ENCODE measurements at places on chromosomes 13 and 19. TPM values are rescaled to one million over a fixed set of nuclear protein-coding genes. Genes with fewer than 3 reads are reported as not detected.

- DNase-seq = no peak
- no peaks in the 10 kb centered on the region for H3K36me3 ChIP-seq
- no peak overlapping the region for H3K27ac ChIP-seq
- H3K27me3 ChIP-seq = no peaks in the 10 kb centered on the region
Measured at GRCh38 chr19:3835055-3835435, 33.8 kb downstream of the ZFR2 start.

The FUT1 gene
- 6.5 TPM for total RNA-seq

The PRSS57 gene
- total RNA-seq = not detected

DNA sequence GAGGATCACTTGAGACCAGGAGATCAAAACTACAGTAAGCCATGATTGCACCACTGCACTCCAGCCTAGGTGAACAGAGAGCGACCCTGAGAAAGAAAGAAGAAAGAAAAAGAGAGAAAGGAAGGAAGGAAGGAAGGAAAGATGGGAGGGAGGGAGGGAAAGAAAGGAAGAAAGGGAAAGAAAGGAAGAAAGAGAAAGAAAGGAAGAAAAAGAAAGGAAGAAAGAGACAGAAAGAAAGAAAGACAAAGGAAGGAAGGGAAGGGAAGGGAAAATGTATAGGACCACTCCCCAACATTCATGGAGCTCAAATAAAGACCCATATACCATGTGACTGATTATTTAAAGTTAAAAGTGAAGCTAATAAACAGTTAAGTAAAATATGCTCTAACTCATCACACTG, 39.9 kb downstream of the SYDE1 start:
- H3K4me3 ChIP-seq = no peak overlapping the region
- no peak overlapping the region for H3K27ac ChIP-seq
- no peak for DNase-seq
- no peaks in the 10 kb centered on the region for H3K36me3 ChIP-seq

The ZNF878 gene
- 0.24 TPM for total RNA-seq

GRCh38 chr13:74444161-74444571, 310.0 kb upstream of the KLF12 start:
- no peaks in the 10 kb centered on the region for H3K36me3 ChIP-seq
- no peak for DNase-seq
- no peaks in the 10 kb centered on the region for H3K27me3 ChIP-seq
